ENCODE measurements at places on chromosomes 2 and 18.

DNA sequence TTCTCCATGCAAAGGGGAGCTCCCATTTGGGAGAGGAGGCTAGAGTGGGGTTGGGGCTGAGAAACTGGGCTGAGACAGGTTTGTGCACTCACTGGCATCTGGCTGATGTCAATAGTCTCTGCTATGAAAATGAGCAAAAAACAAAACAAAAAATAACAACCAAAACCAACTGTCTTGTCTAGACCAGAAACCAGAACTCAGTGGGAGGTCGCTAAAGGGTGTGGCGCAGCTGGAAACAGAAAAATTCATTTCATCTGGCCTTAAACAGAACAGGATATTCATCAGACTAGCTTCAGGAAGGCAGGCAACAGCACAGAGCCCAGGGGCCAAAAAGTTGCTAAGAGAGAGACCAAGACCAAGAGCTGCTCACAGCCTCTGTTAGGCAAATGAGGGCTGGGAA lies 126.1 kb downstream of the THNSL2 start:
- DNase-seq, result no peak

- DNase-seq, result no peak
Observed at GRCh38 chr18:3799515-3799914, 349.5 kb downstream of the TGIF1 start.

DNA sequence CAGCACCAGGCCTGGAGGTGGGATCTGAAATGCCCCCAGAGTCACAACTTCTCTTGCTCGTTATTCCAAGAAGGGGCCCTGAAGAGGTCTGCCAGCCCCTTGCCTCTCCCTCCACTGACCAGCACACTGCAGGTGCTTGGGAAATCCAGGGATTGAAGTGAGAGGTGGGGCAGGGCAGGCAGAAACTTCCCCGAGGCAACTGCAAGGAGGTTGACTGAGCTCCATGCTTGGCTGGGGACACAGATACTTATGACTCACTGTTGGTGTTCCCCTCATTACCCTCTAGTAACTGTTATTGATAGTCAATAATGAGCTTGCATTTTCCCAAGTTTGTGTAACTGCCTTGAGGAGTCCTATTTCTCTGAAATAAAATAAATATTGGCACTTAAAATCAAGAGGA lies 47.5 kb downstream of the MARCO start:
- DNase-seq, result no peak

DNA sequence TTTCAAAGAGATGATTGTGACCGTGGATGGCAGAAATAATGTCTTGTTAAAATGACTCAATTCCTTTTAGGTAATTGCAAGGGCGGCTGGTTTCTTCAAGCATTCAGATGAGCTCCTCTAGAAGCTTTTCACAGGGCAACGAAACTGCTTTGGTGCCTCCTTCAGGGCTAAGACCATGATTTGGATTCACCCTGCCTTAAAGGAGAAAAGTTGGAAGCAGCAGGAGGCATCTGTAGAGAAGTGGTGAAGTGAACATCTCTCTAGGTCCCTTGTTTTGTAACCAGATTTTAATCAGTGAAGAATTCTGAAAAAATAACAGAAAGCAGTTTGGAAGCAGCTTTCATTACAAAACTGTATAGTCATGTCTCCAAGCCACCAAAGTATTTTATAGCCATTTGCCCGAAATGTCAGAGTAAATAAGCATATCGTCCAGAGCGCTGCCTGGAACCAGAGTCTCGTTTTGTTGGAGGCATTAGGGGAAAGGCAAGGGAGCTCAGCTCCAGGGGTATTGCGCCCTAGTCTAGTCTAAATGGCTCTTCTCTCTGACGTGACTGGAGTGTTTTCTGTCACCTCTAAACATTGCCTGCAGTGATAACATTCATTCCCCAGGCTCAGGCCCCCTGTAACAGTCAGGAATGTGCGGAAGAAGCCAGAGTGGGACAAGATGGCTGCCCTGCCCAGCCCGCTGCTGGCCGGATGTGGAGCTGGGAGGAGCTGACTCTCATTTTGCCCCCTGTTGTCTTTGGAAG lies 57.8 kb upstream of the ITGB6 start:
- DNase-seq, result no peak

- DNase-seq, result no peak
Observed at GRCh38 chr2:212540341-212540740, 1.7 kb upstream of the ERBB4 start.

GRCh38 chr2:32990556-32990955 lies 43.8 kb downstream of the LTBP1 start:
- DNase-seq, result no peak

DNA sequence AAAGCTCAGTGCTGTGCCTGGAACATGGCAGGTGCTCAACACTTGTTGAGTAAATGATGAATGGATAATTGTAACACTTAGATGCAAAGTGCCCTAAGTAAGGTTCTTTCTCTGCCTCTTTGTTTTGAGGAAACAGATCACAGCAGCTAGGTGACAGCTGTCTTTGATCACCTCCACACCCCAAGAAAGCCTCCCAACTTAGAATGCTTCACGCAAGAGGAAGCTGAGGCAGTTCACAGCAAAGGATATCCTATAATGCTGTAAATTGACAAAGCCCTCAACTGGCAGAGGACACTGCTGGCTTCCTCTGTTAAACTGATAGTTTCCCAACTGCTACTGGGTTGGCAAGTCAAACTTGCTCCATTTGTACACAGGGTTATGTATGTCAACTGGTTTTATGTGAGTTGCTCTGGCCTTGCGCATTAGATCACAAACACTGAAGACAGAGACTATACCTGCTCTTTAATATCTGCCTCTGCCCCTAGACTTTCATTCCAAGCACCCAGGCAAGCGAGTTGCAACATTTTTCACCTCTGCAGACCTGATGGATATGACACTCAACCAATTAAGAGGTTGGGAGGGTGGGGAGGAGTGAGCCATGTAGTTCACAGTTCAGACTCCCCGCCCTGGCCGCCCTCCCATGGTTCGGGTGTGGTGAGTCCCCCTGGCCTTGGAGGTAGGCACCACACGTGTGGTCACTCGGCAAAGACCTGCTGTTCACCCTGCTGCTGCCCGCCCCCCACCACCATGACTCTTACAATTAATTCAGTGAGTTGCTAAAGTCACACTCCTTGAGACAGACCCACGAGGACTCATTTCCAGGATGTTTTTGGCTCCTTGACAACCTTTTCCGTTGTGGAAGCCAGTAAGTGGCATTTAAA lies 4.8 kb upstream of the MALL start:
- DNase-seq, result no peak

DNA sequence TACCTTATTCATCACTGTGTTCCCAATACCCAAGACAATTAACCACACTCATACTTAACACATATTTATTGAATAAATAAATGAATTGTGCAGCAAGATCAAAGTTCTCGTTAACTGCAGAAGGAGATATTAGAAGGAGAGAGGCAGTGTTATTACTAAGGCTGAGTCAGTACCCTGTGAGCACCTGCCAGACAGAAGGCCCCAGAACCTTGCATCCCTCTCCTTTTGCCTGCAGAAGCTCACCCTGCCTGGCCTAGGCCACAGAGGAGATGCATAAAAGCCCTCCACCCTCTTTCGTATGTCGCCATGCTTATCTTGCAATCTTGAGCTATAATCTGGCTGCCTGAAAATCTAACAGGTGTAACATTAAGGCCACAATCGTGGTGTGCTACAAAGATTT lies 20.5 kb upstream of the RNF149 start:
- DNase-seq, result no peak

DNA sequence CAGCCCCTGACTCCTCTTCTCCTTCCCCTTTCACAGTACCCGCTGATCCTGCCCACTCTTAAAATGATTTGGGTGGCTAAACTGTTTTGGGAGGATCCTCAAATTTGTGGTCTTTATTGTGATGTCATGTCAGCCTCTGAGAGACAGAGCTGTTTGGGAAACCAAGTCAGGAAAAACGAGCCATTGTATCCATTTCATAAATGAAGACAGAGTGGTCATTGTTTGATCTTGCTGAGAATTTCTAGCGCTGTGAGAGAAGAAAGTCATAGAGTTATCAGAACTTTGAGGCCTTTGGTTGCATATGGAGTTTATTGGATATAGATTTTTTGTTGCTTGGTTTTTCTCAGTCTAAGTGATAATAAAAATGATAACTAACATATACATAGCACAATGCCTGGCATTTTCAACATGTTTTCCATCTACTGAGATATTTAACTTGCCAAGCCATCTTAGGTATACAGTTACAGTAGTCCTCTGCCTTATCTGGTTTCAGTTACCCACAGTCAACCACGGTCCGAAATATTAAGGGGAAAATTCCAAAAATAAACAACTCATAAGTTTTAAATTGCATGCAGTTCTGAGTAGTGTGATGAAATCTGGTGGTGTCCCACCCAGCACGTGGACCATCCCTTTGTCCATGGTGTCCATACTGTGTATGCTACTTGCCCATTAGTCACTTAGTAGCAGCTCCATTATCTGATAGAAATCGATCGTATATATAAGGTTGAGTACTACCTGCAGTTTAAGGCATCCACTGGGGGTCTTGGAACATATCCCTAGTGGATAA lies 105.0 kb upstream of the RASGRP3 start:
- DNase-seq, result no peak

DNA sequence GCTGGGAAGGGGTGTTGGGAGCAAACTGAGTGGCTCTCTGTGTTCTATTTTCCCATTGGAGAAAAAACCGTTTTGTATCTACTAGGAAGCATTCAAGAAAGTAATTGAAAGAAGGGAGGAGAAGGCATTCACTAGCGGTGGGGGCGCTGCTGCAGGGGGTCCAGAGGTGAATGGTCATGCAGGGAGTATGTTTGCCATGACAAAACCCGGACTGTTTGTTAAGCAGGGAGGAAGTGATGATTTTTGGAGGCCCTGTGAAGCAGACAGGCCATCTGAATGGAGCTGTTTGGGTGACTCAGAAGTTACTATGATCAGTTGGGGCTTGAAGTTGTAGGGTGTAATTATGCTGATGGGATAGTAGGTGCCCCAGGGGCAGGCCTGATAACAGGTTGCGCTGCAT lies 7.0 kb downstream of the TAF4B start:
- no peak for DNase-seq

GRCh38 chr2:241818229-241818942 lies 9.4 kb downstream of the NEU4 start:
- DNase-seq, result no peak

- no peak for DNase-seq
Observed at GRCh38 chr2:25274868-25275574, 66.7 kb downstream of the DNMT3A start.

- DNase-seq, result no peak
Observed at GRCh38 chr2:182128821-182129707, 143.4 kb downstream of the PPP1R1C start.

- no peak for DNase-seq
Observed at GRCh38 chr18:78457731-78458130, 521.9 kb upstream of the SALL3 start.

DNA sequence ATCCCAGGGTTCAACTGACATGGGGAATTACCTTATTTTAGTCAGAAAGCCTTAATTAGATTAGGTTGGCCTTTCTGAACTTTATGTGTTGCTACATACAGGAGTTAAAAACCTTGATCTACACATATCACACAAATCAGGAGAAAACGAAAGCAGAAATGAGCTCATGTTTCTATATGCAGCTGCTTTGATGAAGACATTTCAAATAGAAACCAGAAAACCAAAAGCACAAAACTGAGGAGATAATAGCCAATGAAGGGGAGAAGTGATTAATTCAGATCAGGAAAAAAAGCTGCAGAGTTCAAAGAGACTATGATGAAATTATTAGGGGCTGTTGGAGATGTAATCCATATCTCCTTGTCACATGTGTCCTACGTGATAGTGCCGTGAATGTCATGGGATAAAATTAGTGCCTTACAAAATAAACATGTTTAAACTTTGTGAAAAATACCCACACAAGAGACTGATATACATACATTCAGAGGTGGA lies 255.0 kb downstream of the CAMKMT start:
- DNase-seq, result no peak

GRCh38 chr2:123839326-123839725 lies 185.8 kb upstream of the CNTNAP5 start:
- DNase-seq, result no peak

Data from NCI-H446 (cell line).